Skeletal muscle tissue (tissue), 5 donors: ENCODE measurements at places on chromosomes 16 and 17. TPM values are rescaled to one million over a fixed set of nuclear protein-coding genes. Genes with fewer than 3 reads are reported as not detected.

Gene SPHK1
- total RNA-seq, result 2.1 TPM

Gene KIF18B
- 1.0 TPM for total RNA-seq

Gene SCIMP
- total RNA-seq, result 2.1 TPM

Gene TEX14
- under 0.01 TPM for total RNA-seq

Gene UMOD
- not detected for total RNA-seq

Gene CHTF18
- 4.2 TPM for total RNA-seq

Gene SHISA9
- total RNA-seq, result not detected

Gene KRT32
- total RNA-seq, result not detected

Gene ZNF205
- 7.3 TPM for total RNA-seq

Gene CENPN
- 13.0 TPM for total RNA-seq

Gene KRTAP9-4
- not detected for total RNA-seq

Gene TP53TG3B
- total RNA-seq, result not detected

Gene NPIPA2
- 1.6 TPM for total RNA-seq

Gene METTL23
- total RNA-seq, result 19.3 TPM

Gene CHST4
- not detected for total RNA-seq

Gene PRKCB
- total RNA-seq, result 1.0 TPM
